ENCODE measurements at places on chromosomes 7 and 10.
A peak's percentile ranks its signal among the peaks of the same experiment; 100 is the strongest.

DNA sequence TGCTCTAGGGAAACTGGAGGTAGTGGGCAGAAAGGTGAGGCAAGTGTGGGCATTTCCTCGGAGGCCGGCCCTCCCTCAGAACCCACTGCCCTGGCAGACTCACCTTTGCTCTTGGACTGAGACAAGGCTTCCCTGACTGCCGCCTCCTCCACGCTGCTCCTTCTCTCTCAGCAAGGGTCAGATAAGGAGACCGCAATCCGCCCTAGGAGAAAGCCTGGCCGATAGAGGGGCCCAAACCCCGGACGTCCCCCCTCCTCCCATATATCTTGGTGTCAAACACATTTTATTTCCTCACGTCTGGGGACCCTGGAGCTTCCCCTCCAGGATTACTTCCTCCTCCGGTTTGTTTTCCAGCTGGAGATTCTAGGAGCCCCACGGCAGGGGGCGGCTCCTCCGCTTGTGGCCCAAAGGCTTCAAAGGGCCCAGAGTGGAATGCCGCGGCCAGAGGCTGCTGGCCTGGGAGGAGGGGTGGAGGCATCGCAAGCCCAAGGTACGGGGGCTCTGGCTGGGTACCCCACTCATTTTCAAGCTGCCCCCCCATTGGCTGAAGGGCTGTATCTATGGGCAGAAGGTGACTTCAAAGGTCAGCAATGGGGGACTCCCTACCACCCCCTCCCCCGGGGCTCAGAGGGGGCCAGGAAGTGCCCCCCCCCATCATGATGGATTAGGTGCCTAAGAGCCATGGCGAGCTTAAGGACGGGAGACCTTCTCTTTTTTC lies 31.7 kb upstream of the LBX1 start:
- no peak for DNase-seq

DNA sequence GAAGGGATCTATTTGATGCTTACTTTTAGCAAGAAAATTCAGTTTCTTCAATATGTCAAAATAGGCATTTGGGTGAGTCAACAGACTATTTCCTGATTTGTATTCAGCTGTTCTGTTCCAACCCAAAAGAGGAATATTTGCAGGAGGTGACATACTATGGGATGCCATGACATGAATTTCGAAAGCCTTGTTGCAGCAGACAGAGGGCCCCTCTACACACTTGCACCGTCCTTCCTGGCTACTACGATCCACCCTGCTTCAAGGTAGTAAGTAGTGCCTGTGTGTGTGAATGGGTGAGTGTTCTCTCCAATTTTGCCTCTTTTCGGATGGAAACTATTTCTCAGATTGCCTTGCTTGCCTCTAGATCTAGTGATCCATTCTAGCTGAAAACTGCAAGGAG lies 413.0 kb upstream of the ADARB2 start:
- no peak for DNase-seq

DNA sequence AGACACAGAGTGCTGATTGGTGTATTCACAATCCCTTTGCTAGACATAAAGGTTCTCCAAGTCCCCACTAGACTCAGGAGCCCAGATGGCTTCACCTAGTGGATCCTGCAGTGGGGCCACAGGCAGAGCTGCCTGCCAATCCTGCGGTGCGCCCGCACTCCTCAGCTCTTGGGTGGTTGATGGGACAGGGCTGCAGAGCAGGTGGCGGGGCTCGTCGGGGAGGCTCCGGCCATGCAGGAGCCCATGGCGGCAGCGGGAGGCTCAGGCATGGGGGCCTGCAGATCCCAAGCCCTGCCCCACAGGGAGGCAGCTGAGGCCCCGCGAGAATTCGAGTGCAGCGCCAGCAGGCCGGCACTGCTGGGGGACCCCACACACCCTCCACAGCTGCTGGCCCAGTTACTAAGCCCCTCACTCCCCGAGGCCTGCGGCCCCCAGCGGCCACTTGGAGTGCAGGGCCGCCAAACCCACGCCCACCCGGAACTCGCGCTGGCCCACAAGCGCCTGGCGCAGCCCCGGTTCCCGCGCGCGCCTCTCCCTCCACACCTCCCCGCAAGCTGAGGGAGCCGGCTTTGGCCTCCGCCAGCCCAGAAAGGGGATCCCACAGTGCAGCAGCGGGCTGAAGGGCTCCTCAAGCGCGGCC lies 7.7 kb upstream of the BET1 start:
- no peak for DNase-seq

- no peak for DNase-seq
These were observed 227.6 kb upstream of the NPSR1 start for GRCh38 chr7:34430456-34430855.

GRCh38 chr10:79293841-79294581 lies 53.3 kb upstream of the PPIF start:
- DNase-seq = no peak

DNA sequence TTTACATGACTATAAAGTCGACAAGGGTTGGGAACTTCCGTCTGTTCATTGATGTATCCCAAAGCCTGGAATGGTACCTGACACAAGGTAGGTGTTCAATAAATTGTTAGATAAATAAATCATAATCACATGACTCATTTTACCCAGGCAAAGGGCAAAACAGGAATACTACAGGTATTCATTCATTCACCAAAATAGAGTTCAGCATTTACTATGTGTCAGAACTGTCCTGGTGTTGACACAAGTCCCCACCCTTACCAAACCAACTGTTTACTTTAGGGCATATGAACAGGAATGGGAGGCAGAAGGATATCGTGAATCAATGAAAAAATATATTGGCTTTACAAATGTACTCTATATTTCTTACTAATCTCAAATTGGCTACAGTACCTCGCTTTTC lies 666 bp upstream of the YAE1 start:
- no peak for DNase-seq

- DNase-seq = no peak
These were observed 78.5 kb downstream of the OAT start for GRCh38 chr10:124340033-124340760.

- no peak for DNase-seq
These were observed 393.8 kb downstream of the EXOC4 start for GRCh38 chr7:133646472-133647315.

GRCh38 chr10:124646483-124647352 lies 97.5 kb downstream of the FAM53B start:
- DNase-seq = no peak

- no peak for DNase-seq
These were observed 96.6 kb downstream of the PTPRE start for GRCh38 chr10:128003521-128003920.

- DNase-seq = no peak
These were observed 21.7 kb upstream of the PRSS58 start for GRCh38 chr7:142279601-142280000.

DNA sequence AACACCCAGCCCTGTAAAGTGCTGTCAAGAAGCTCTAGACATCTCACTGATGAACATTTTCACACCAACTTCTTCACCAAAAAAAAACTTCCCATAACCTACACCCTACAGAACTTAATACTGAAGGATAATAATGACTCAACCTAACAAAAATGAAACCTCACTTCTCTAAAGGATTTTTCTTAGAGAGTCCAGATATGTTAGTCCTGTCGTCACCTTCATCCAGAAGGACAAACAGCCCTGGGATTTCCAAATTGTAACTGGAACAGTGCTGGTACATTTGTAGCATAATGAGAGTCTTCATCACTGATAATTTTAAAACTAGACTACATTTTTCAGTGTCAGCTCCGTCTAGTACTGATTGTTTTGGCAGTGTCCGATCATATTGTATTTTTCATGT lies 528.6 kb upstream of the CELF2 start:
- DNase-seq = no peak

GRCh38 chr10:17648243-17649035 lies 4.5 kb downstream of the STAM start:
- DNase-seq = peak; percentile 6

DNA sequence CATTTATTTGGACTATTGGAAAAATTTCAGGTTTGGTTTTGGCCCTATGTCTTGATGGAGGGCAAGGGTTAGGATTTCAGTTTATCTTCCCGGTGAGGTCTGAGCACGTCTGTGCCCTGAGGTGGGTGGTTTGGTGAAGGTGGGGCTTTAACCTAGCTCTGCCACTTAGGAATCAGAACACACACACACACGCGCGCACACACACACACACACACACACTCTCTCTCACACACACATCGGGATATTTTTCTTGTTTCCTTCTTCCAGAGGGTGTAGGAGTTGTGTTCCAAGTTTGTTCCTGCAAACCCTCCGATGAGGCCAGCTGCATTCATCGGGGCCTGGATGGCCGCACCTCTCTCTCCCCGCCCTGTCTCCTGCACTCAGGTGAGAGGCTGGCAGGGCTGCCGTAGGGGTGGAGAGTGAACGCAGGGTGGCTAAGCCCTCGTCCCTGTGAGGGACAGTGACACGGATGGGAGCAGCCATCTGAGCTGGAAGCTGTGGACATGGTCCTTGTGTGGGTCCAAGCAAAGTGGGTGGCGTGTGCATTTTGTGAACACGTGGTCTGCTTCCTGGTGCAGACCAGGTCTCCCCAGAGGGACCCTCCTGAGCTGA lies 34.2 kb downstream of the CHST12 start:
- DNase-seq = no peak

GRCh38 chr10:70804421-70804808 lies 11.3 kb upstream of the SGPL1 start:
- no peak for DNase-seq

DNA sequence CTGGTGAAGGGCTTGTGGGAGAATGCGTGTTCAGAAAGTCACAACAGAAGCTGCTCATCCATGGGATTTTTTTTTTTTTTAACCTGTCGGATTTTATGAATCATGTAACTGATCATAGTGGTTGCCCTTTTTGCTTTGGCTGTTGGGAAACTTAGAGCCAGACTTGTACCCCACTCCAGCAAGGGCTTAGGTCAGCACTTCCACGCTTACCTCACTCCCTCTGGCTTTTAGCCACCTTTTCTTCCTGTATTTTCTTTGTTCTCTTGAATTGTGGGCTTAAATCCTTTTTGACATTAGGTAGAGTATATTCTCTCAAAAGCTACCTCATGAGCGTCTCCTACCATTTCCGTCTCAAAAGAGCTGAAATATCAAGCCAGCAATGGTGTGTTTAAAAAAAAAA lies 113.6 kb upstream of the BTBD16 start:
- DNase-seq = no peak

GRCh38 chr10:132429281-132430230 lies 32.6 kb downstream of the PWWP2B start:
- DNase-seq = no peak

DNA sequence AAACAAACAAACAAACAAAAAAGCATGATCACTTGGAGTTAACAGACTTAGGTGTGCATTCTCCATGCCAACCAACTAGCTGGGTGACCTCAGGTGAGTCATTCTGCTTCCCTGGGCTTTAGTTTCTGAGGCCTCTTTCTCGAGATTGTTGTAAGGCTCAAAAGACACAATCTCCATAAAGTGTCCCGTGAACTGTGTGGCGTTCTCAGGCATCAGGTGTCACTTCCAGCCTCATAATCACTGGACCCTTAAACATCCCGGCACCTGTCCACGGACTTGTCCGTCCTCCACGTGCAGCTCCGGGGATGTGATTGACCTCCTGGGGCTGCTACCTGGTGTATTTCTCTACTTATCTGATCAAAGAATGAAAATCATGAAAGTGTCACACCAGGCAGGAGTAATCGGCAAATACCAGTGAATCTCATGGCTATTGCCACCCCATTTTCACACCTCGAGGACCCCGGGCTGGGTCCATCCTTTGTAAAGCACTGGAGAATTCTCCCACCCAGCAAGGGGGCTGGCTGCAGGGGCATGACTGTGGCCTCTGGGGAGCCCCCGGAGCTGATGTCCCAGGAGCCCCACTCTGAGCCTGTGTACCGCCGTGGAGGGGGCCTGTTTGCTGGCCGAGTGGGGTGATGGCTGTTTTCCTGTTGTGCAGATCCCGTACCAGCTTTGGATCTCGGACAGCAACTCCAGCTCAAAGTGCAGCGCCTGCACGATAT lies 189.8 kb upstream of the SH2B2 start:
- no peak for DNase-seq

DNA sequence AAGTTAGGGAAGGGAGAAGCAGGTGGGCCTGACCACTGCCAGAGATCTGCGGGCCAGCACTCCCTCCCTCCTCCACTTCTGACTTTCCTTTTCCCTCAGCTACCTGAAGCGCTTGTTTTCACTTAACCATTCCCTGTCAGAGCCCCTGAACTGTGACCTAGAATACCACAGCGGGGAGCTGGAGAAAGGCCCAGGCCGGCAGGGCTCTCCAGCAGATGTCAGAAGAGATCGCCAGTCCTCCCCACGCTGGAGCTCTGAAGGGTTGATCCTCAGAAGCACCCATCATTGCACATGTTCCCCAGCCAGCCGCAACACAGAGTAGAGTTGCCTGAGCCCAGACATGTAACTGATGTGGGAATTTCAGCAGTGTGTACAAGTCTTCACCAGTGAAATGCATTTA lies 44.4 kb upstream of the GAD2 start:
- no peak for DNase-seq

- no peak for DNase-seq
These were observed 25.9 kb downstream of the DNAH11 start for GRCh38 chr7:21568762-21569161.

- DNase-seq = no peak
These were observed 362.8 kb upstream of the MBL2 start for GRCh38 chr10:53135213-53135896.

GRCh38 chr7:105096306-105096705 lies 82.3 kb downstream of the KMT2E start:
- DNase-seq = no peak

DNA sequence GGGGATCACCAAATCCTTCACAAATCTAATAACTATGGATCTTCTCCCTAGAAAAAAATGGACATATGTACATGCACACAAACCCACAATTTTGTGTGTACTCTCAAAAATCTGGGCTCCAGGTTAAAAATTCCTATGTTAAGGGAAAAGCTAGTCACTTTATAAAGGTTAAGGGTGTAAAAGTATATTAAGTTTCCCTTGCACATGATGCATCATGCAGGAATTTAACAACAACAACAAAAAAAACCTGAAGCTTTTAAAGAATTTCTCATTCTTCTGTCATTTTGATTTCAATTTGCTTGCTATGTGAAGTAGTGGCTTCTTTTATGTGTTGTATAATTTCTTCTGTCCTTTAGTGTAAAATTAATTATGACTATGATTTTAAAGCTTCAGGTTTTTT lies 123.7 kb downstream of the CNOT4 start:
- no peak for DNase-seq

- no peak for DNase-seq
These were observed 305.7 kb downstream of the FZD1 start for GRCh38 chr7:91569728-91570457.

- no peak for DNase-seq
These were observed 235.2 kb downstream of the MALRD1 start for GRCh38 chr10:19283786-19284185.

DNA sequence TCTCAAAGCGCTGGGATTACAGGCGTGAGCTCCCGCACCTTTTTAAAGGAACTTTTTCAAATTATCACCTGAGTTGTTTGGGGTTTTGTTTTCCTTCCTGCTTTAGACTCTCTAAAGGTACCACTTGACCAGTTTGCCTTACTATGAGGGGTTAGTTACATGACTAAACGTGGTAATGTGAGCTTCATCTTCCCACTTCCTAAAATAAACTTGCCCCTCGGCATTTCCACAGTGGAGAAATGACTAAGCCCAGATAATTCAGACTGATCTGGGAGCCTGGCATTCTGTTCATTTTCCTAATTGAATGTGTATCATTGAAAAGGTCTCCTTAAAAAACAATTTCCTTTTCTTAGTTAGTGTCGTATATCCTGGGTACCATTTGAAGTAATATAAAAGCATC lies 163.4 kb downstream of the PLXDC2 start:
- no peak for DNase-seq
